ENCODE measurements at places on chromosomes 11 and 22. TPM values are rescaled to one million over a fixed set of nuclear protein-coding genes. Genes with fewer than 3 reads are reported as not detected.

Gene TMEM179B
- total RNA-seq = 26.7 TPM

Gene BLID
- total RNA-seq = not detected

Gene DNAJB7
- not detected for total RNA-seq

Gene SYT12
- total RNA-seq = 0.82 TPM

Gene SESN3
- 94.5 TPM for total RNA-seq

DNA sequence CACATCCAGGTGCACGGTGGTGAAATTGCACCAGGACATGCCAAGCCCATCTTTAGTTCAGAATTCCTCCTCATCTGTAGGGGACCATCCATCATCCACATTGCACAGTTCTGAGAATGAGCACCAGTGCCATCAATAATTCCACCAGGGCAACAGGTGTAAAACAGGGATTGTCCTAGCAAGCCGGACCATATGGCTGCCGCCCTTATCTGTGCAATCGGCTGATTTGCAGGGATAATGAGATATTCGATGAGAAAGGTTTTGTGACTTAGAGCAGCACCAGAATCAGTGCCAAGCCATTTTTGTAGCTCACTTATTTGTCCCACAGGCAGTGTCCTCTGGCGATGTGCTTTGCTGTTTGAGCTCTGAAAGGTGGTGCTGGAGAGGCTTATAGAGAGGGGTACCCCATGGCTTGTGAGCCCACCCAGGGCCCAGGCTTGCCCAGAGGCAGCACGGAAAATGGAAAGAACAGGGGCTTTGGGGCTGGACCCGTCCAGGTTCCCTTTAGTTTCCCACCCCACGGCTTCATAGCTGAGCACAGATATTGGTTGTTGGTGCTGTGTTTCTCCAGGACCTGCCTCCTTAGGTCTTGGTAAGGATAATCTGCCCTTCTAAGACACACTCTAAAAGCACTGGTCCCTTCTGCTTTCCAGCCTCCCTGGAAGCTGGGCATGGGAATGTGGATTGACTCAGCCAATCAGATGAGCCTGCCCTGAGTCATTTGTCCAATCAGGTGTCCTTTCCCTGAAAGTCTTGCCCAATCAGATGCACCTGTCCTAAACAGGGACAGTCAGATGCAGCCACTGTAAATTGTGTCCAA is 84.0 kb upstream of the SHANK2 start:
- no peak for DNase-seq

GRCh38 chr11:61012737-61013215 is 41.3 kb downstream of the CD6 start:
- no peak for DNase-seq

DNA sequence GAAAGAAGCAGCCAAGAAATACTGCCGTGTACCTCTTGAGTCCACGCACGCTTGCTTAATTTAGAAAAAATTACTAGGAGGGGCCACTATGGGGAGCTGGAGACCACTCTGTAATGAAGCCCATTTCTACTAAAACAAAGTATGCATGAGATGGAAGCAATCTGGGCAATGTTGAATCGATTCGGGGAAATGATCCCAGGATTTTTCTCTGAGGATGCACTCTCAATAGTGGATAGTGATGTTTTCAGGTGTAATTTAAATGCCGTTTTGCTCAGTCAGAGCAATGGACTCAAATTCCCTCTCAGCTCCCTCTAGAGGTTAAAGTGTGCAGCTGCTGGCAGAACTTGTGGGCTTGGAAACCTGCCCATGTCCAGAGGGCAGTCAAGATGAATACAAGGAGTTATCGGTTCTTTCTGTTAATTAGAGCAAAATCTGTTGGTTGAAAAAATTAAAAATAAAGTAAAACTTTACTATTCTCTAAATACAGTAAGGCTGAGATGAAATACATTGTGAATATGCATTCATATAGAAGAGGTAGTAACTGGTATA is 64.1 kb downstream of the ME3 start:
- DNase-seq = peak; percentile 56

GRCh38 chr11:17651061-17651460 is 68.3 kb upstream of the MYOD1 start:
- no peak for DNase-seq

DNA sequence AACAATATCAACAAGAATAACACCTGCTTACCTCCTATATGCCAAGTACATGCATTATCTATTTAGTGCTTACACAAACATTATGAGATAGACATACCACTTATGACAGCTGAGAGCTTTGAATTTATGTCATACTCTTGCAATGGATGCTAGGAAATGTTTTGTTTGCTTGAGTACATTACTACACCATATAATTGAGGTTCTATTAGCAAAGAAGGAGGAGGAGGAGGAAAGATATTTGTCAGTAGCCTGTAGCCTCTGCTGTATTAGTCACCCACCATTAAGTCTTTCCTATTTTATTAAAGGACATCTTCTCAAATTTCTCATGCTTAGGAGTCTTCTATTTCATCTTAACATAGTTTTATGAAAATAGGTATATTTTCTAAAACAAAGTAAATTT is 6.4 kb downstream of the ANO5 start:
- no peak for DNase-seq

DNA sequence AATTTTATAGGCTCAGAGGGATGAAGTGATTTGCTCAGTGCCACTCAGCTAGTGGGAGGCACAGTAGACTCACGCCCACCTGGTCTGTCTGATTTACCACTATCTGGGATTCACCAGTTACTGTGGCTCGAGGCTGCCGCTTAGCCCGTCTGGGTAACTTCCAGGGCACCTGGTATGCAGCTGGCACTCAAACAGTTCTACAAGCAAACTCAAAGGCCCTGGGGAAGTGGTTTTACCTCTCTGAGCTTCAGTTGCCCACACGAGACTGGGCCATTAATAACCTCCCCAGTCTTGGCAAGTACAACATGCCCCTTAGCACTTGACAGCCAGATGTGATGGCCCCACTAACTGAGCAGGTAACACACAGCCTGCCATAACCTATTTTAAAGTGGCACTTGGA is 2.6 kb downstream of the GDPD5 start:
- DNase-seq = no peak

DNA sequence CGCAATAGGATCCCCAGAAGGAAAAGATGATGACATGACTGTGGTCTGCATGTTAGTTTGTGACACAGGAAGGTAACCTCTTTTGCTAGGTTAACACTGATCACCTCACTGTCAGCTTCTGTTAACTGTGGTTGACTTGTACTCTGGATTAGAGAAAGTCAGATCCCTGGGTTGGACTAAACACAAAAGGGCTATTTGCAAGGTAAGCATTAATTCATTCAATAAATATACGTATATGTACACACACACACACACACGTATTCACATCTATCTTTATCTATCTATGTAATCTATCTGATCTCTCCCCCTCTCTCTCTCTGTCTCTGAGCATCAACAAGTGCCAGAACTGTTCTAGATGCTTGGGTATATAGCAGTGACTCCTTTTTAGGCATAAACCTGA is 136.1 kb upstream of the SNX19 start:
- DNase-seq = no peak

DNA sequence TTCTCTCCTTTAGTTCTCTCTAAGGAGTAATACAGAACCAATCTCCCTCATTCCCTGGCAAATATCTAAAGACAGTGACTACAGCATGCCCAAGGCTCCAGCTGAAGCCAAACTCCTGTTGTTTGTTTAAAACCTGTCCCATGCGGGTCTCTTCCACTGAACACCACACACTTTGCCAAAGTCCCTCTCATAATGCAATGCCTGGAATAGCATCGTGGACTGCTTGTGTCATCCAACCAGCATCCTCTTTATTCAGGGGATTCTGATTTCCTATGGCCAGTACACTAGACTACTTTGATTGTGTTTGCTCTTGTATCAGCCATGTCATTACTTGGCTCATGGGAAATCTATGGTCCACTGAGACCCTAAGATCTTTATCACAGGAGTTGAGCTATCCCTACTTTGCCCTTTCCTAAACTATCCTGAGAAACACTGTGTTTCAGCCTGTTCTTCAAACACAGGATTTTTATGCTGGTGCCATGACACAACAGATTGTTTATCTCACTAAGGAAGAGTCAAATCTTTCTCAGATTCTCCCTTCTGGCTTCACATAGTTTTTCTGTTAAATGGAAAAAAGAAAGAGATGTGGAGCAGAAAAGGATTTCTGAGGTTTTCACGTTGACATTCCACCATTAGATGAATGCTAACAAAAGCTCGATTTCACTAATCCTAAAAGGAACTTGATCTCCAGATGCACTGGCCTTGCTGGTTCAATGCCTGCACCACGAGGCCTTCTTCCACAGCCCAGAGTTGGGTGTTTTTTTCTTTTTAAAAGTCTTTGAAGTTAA is 15.9 kb upstream of the IRAG1 start:
- DNase-seq = no peak

- DNase-seq = no peak
Observed at GRCh38 chr11:88579466-88579865, 241.9 kb upstream of the CTSC start.

- DNase-seq = no peak
Observed at GRCh38 chr22:48845356-48845936, 982.2 kb downstream of the BRD1 start.

DNA sequence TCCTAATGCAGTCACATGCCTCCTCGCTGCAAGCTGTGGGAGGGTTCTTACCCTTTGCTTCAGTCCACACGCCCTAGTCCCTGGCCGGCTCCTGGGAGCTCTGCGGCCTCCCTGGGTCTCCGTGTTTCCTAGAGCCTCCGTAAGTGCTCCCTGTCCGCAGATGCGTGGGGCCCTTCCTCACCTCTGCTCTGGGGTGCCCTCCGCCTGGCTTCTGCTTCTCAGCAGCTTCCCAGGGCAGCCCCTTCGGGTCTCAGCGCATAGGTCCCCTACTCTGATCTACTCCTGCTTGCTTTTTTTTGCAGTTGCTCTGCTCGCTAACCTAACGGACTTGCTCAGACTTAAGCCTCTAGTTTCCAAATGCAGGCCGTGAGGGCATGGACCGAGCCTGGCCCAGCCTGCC is 22.4 kb downstream of the CAPN1 start:
- no peak for DNase-seq

GRCh38 chr11:127844876-127845275 is 742.5 kb downstream of the ETS1 start:
- no peak for DNase-seq

DNA sequence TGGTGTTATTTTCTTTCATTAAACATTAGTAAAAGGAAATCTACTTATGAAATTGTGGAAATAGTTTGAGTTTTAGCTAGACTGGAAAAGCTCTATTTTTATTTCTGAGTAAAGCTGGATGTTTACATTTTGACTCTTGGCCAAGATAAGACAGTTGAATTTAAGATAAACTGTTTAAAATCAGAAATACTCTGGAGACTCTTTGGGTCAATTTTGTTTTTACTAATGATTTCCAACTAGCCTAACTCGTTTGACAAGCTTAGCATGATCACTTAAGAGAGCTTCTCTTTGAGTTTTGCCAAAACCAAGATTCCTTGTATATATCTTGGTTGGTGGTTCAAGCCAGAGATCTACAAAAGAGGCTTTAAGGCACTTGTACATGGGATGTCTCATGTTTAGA is 724.8 kb upstream of the LUZP2 start:
- DNase-seq = no peak

DNA sequence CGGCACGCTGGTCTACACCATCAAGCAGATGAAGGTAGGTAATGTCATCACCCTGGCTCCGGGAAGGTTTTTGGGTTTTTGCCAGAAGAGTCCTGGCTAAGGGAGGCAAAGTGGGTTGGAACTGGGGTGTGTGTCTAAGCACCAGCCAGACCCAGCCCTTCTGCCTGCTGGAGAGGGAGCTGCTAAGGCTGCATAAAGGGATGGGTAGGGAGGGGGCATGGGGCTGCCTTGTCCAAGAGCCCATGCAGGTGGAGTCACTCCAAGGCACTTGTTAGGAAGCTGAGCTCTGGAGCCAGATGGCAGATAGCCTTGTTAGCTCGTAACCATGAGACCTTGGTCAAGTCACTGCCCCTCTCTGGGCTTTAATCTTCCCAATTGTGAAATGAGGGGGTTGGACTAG is 48.0 kb downstream of the TIMP3 start:
- no peak for DNase-seq

DNA sequence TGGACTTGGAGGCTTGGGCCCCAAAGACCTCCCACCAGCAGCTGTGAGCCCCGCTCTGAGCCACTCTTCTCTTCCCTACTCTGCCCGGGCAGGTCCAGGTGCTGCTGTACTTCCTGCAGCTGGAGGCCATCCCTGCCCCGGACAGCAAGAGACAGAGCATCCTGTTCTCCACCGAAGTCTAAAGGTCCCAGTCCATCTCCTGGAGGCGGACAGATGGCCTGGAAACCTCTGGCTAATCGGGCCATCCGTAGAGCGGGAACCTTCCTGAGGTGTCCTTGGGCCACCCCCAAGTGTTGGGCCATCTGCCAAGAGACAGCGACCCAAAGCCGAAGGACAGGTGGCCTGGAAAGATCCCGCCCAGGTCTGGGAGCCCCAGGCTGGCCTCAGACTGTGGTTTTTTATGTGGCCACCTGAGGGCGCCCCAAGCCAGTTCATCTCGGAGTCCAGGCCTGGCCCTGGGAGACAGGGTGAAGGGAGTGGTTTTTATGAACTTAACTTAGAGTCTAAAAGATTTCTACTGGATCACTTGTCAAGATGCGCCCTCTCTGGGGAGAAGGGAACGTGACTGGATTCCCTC is 135.1 kb downstream of the BCR start:
- peak; percentile 48 for DNase-seq

GRCh38 chr22:44879301-44879680 is 126.9 kb downstream of the ARHGAP8 start:
- DNase-seq = no peak

GRCh38 chr22:45009606-45010531 is at the start of gene PHF21B:
TSS of gene PHF21B (minus strand) at chr22:45010005. CDS start at chr22:45009549, 456 bp downstream.
- peak; percentile 85 for DNase-seq
